Stimulated activated CD4-positive, alpha-beta T cell treated with anti-CD3 and anti-CD28 coated beads, Interleukin-1b, Interleukin-23, amount 100 ng/mL, for 1 hour (primary cell): ENCODE measurements at places on chromosomes 5 and 9.

DNA sequence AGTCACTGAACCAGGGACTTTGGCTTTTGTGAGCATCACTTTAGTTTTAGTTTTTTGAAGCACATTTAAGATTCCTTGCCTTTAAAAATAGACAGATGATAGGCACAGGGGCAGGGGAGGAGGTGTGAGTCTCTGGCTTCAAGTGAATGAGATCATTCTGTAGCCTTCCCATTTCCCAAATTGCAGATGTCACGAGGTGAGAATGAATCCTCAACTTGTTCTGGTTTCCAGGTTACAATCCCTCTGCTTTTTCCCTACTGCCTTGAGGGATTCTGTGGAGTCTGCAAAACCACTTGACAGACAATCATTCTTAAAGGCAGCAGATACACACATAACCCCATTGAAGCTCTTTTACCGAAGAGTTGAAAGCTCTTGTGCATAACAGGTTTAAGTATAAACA is 332.4 kb downstream of the DMAC1 start:
- no peak for DNase-seq

- DNase-seq = no peak
Observed at GRCh38 chr5:35365758-35366157, 135.5 kb upstream of the PRLR start.

GRCh38 chr5:124059200-124059599 is 547.2 kb downstream of the CSNK1G3 start:
- DNase-seq = no peak

DNA sequence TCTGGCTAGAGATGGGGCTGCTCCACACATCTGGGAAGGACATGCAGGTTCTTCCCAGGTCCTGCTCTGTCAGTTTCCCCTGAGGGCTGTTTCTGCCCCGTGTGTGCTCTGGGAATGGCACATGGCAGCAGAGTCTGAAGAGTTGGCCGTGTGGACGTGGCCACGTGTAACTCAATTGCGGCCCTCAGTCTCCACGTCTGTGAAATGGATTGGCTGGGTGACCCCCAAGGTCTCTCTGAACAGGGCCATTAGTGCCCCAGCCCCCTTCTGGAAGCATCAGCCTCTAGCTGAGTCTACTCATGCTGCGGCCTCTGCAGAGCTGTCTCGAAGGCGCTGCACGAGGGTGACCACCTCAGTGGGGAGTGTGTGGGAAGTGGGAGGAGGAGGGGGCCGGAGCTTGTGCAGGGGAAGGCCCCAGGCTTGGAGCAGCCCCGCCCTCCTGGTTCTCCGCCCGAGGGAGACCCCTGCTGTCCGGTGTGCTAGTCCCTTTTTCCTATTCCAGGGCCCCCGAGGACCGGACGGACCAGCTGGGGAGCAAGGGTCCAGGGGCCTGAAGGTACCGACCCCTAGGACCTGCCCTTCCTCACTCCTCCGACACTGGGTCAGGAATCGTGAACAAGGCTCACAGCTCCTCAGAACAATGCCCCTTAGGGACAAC is 58.9 kb upstream of the ORM1 start:
- DNase-seq = no peak

DNA sequence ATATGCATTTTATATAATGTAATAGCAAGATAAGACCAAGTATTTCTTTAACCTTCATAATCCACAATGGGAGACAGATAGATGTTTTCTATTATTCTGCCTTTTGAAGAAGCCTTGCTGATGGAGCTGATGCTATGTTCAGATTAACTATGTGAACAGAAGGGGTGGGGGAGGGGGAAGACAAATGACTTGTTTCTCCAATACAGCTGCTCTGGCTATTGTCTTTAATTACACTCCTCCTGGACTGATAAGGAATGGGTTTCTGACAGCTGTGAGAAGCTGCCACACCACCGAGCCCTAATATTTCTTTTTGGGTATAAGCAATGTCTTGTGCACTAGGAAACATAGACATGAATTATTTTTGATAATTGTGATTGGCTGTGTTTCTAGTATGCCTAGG is 62.0 kb downstream of the CAVIN4 start:
- DNase-seq = no peak

DNA sequence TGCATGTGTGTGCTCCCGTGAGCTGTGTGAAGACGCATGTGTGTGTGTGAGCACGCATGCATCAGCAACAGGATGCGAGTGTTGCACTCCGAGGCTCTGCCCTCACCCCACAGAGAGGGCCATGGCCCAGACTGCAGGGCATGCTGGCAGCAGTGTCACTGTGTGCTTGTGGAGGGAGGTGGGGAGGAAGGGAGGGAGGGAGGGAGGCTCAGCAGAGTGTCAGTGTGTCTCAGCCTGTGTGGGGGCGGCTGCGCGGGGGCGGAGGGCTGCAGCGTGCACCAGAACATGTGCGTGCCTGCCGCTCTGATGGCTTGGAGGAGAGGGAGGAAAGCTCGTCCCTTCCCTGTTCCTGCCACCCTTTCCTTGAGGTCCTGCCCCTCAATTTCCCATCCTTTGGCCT is 5.3 kb downstream of the CAMK2A start:
- DNase-seq = no peak

DNA sequence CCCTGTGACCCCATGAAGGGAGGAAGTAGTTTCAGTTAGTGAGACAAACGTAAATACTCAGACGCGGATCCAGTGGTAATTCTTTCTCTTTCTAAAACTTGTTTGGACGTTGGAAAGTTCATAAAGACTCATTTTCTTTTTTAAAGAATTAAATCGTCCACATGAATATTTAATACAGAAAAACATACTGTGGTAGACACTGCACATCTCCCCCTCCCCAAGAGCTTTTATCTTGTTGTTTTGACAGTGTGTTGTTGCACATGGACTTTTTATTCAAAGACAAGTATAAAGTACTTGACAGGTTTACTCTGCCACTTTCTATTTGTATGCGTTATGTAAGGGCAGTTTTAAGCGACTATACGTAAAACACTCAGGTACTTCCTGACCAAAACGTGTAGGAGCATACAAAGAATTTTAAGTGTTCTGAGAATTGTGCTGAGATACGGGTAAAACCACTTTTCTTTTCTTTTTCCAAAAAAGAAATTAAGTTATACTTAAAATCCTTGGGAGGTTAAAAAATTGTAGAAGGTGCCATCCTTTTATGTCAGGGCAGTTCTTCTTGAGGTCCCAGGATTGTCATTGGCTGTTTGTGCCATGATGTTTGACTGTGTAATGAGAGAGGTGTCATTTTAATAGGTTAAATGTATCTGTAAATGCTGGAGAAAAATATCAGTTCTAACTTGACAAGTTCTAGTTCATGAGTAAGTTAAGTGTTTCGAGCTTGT is 1.3 kb downstream of the NIPBL start:
- DNase-seq = no peak

- no peak for DNase-seq
Observed at GRCh38 chr9:28007097-28007817, 434.0 kb upstream of the C9orf72 start.

DNA sequence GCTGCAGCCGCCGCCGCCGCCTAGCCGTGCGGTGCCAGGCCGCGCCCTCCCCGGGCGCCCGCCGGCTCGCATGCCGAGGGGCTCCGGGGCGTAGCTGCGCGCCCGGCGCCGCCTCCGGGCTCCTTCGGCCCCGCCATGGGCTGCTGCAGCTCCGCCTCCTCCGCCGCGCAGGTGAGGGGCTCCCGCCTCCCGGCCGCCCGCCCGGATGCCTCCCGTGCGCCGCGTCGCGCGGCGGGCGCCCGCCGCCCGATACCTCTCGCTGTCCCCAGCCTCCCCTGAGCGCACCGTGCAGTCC is 230 bp downstream of the SLC44A1 start:
- no peak for DNase-seq

GRCh38 chr5:157749462-157749799 is 5.9 kb downstream of the LSM11 start:
- no peak for DNase-seq

DNA sequence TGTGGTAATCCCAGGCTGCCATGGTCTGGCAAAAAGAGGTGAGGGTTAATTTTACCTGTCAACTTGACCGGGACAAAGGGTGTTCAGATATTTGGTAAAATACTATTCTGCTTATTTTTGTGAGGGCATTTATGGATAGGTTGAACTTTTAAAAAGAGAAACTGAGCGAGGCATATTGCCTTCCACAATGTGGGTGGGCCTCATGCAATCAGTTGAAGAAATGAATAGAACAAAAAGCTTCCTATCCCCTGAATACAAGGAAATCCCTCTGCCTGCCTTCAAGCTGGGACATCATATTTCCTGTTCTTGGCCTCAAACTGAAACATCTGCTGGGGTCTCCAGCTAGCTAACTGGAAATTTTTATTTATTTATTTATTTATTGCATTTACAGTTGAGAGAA is 734.7 kb downstream of the IRX1 start:
- DNase-seq = no peak

- DNase-seq = no peak
Observed at GRCh38 chr5:150497989-150498317, 10.0 kb upstream of the NDST1 start.

GRCh38 chr5:177997846-177998245 is 1.8 kb upstream of the PROP1 start:
- no peak for DNase-seq

DNA sequence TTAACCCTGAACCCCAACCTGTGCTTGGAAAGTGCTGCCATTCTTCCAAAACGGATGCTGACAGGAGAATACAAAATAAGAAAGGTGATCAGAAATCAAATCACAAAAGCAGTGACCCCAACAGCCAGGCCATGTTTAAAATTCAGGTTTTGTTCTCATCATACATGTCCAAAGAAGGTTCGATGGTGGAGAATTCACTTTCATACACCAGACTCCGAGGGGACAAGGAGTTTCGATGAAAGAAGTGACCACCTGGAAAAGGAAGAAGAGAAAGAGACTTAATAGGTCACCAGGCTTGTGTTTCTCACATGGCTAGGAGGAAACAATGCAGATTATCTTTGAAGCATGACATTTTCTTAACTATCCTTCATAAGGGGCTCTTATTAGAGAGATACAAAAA is 12.5 kb upstream of the TBC1D9B start:
- no peak for DNase-seq

DNA sequence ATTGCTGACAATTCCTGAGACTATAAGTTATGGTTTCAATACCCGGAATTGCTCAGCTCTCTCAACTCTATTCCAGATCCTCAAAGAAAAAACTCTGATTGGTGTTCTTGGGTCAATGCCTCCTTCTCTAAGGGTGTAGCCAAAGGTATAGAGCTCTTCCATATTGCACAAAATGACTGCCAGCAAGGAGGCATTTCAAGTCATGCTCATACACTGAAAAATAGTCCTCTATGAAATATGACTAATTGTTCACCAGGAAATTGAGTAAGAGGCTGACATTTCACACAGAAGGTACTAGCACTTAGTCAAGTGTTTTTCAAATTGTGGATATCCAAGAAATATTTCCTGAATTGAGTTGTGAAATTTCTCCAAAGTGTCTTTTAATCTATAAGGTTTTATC is 111.1 kb upstream of the KLF9 start:
- DNase-seq = no peak
